ENCODE measurements at places on chromosomes 3 and 15. TPM values are rescaled to one million over a fixed set of nuclear protein-coding genes. Genes with fewer than 3 reads are reported as not detected.

DNA sequence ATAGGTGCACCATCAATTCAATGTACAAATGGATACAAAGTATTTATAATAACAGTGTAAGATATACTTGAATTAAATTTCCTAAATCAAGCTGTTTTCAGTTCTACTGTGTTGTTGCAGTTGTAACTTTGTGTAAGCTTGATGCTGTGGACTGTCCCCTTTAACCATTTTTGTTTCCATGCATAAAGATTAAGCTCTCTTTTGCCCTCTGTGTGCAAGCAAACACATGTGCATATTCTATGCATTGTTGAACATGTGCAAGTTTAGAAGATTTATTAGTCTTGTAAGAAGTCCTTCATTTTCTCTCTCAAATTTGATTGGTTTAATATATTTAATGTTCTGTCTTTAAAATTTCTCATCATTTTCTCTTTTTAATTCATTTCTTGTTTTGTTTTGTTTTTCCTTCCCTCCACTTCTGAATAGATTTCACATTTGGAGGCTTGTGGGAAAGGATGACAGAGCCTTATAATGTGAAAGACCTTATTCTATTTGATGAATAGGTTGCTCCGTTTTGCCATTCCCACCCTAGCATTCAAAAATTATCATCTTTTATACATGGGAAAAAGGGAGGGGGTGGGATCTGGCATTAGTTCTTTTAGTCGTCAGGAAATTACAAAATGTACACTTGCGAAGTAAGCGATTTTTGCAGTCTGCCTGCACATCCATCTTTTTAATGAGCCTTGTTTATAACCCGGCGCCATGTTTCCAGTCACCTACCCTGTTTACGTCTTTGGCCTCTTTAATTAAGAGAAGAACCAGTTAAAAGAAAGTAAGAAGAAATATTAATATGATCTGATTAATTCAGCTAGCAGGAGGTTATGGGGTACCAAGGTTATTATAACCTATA, 961.5 kb upstream of the NR2F2 start:
- no peak for DNase-seq

DNA sequence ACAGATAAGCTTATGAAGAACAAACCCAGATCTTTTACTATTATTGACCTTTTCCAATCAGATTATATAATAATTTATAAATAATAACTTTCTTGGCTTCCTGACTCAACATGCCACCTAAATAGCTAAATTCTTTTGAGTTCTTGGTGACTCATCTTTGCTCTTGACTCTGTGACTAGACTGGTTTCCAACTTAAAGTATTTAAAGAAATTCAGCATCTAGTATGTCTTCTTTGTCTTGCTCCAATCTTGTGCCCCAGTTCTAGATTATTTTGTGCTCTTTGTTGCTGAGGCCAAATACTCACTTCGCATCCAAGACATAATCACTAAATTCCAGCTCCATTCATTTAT, 483.2 kb upstream of the TBL1XR1 start:
- DNase-seq, result no peak

IMPG2 gene
- total RNA-seq, result 0.27 TPM

- no peak for DNase-seq
Observed at GRCh38 chr3:142081178-142081577, 68.2 kb downstream of the TFDP2 start.

DNA sequence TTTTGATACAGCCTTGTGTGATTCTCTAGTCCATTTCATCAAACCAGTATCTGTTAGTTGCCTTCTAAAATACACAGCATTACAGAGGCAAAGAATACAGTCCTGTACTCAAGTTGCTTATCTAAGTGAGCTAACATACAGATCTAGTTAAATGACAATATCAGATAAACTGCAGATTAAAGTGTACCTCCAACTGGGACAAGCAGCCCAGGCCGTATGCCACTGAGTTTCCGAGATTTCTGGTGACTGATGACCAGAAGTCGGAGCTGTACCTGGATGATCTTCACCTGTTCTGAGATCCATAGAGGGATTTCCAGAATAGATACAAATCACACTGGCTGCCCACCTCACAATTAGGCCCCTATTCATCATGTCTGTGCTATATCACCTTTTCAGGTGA, 6.3 kb upstream of the TRIM59 start:
- no peak for DNase-seq

- DNase-seq, result no peak
Observed at GRCh38 chr15:55627730-55628368, 39.7 kb upstream of the PYGO1 start.

MST1R gene
- total RNA-seq, result 1.1 TPM

DNA sequence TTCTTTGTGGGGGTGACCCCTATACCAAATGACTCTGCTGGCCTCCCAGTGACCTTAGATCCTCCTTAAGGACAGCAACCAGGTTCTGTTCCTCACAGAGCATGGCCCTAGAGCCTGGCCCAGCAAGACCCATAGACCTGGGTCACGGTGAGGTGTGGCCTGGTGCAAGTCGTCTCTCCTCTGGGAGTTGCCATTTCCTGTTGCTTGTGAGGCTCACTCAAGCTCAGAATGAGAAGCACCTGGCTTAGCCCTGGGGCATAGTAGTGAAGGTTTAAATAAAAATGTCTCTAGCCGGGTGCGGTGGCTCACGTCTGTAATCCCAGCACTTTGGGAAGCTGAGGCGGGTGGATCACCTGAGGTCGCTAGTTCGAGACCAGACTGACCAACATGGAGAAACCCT, 131.3 kb downstream of the SMAD6 start:
- no peak for DNase-seq

DNA sequence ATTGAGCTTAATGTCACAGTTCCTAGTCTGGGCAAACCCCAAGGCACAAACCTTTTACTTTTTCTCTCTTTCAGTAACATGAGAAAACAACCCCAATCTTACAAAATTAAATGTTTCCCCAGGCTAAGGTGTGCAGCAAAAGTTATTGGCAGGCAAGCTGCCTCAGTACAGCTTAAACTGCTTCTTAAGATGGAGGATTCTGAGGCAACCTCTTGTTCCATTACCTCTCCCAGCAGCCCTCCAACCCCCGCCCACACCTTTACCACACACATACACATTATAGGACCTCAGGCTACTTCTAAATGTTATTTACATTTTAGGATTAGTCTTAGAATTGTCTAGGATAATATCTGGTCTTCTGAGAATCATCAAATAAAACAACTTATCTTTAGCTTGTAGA, 22.3 kb upstream of the CBLB start:
- no peak for DNase-seq

DNA sequence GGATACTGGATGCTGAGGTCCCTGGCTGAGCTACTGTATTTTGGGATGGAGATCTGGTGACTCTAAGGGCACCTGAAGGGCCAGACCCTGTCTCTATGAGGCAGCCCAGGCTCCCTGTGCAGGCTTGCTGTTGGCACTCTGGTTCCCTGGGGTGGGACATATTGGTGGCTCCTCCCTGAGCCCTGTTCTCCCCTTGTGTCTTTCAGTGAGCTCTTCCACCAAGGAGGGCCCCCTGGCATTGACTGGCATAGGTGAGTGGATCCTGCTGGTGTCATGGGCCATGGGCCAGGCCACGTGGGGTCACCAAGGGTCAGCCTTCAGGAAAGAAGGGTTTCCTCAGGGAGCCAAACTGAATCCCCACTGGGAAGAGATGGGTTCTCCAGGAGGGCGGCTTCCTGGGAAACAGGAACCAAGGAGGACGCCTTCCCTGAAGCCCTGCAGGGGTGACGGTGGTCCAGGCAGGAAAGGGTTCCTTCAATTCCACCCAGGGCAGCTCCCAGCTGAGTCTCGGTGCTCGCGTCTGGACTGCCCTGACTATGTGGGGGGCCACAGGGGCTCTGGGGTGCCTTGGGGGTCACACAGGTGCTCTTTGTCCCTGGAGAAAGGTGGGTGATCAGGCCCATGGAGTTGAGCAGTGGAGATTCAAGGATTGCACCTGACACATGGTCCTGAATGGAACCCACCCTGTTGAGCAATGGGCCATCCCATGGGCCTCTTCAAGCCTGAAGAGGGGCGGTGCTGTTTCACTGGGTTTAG, 220.4 kb downstream of the SNRPN start:
- DNase-seq, result no peak

GRCh38 chr3:49015765-49016164, 2.6 kb downstream of the DALRD3 start:
- no peak for DNase-seq

- DNase-seq, result peak; percentile 72
Observed at GRCh38 chr15:82832601-82833361, 23.4 kb downstream of the WHAMM start.

All from hematopoietic multipotent progenitor cell (in vitro differentiated cells).